ENCODE measurements at places on chromosomes 12 and 14.

DNA sequence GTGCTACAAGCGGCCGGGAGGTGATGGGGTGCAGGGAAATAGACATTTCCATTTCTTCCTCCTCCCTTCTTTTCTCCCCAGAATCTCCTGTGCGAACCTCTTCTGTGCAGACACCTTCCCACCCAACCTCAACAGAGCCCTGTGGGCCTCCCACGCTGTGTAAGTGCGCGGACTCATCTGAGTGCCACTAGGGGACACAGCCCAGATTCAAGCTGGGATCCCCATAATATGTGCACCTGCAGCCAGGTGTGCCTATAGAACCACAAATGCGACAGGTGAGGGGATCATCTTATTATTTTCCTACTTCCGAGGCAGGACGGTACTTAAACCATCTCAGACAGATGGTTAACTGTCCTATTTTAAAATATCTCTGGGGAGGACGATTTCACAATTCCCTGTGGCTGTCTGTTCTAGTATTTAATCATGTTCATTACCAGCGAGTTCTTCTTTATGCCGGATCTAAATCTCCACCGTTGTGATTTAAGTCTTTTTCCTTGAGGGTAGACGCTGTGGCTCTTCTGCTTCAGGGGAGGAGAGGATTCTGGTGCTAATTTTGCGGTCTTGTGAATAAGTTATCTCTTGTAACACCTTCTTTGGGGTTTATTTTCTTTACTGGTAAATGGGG lies 17.2 kb upstream of the CACNA1C start:
- DNase-seq = no peak

DNA sequence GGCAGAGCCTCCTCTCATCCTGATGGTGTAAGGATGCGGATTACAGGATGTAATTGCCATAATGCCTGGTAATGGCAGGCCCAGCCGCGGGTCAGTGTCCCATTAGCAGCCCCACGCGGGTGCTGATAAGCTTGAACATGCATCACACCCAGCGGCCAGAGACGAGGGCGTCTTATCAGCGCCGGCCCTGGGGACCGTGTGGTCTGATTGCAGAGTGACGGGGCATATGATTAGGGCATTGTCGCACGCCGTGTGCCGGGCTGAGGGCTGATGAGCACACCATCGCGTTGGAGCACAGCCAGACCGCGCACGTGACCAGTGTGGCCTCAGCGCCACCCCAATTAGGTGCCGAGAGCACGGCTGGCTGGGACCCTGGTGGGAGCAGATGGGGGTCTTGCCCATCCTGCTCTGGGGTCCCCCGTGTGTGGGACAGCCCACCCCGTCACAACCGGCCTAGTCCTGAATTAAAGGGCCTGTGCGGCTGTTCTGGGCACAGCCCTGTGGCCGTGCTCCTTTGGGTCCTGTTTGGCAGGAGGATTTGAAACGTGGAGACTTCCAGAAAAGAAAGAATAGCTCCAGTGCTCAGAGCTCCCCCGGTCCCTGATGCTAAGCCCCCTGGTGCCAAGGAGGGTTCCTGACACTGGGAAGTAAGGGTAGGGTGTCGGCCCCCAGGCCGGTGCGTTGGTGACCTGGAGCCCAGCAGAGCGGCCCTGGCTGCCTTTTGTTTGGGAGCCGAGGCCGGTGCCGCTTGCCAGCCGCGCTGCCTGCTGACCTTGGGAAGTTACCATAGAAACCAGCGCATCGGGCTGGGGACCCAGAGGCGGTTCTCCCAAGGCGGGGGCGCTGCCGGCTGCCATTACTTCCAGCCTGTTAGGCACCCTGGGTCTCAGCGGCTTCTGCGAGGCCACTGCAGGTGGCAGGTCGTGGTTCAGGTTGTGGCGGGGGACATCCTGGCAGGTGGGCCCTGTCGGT lies 20.7 kb downstream of the KIF26A start:
- DNase-seq = no peak

GRCh38 chr12:66025477-66025876 lies 105.1 kb downstream of the LLPH start:
- no peak for DNase-seq

GRCh38 chr12:7602277-7602676 lies 63.4 kb downstream of the APOBEC1 start:
- DNase-seq = no peak

GRCh38 chr12:818733-819132 lies 66.4 kb downstream of the WNK1 start:
- no peak for DNase-seq

- no peak for DNase-seq
These were observed 223.2 kb downstream of the RERGL start for GRCh38 chr12:17866802-17867201.

DNA sequence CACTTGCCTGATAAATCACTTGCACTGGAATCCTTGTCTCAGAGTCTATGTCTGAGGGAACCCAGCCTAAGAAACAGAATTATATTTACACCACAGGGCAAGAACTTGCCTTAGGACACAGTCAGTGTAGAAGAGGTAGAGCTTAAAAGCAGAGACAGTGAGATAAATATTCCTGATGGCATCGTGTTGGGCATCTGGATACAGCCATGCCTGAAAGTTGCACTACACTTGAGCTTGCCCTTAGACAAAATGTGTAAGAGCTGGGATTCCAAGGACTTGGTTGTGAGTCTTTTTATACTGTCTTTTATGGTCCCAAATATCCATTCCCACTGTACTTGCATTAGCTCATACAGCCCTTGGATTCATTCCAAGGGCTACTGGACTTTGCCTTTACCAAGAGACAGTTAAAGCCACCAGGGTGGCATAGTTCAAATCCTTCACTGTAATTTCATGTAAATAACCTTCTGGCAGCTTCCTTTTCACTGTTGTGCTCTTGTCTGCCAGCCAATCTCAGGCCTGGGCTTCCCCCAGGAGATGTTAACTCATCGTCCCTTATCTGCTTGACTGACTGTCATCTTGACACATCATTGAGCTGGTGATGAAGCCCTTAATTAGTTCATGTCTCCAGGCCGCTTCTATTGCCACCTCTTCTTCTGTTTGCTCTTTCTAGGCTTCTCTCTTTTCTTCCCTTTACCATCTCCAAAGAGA lies 577.9 kb upstream of the TBX3 start:
- DNase-seq = no peak

GRCh38 chr12:78036874-78037273 lies 206.2 kb downstream of the NAV3 start:
- no peak for DNase-seq

- no peak for DNase-seq
These were observed 226.7 kb upstream of the NAV3 start for GRCh38 chr12:77603946-77604345.

GRCh38 chr12:120066341-120066740 lies 50.2 kb downstream of the RAB35 start:
- DNase-seq = no peak

DNA sequence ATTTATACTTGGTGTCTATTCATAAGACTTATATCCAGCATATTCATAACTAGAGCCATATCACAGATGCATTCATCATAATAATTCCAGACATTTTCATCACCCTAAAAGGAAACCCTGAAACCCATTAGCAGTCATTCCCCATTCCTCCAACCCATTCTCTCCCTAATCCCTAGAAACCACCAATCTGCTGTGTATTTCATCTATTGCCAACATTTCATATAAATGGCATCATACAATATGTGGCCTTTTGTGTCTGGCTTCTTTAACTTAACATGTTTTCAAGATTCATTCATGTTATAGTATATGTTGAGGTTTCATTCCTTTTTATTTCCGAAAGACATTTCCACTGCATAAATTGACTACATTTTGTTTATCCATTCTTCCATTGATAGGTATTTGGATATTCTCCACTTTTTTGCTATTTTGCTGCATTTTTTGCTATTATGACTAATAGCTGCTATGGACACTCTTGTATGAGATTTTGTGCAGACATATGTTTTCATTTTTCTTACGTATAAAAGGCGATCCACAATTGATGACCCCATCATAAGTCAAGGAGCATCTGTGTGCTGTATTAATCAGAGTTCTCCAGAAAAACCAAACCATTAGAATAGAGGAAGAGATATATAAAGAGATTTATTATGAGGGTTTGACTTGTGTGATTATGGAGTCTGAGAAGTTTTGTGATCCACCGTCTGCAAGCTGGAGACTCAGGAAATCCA lies 5.1 kb upstream of the OAS2 start:
- no peak for DNase-seq

DNA sequence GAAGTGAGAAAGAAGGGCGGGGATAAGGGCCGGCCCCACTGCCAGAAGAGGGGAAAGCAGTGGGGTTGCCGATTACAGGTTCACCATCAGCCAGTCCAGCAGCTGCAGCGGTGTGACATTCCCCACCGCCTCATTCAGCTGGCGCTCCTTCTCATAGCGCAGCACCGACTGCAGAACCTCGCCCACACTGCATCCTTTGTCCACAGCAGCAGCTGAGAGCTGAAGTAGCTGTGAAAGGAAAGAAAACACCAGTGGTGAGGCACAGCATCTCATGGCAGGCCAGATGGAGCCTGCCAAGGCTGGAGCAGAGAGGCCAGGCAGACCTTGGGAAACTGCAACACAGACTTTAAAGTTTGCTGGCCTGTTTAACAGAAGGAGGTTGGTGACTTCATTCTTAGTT lies 33.2 kb downstream of the AKAP3 start:
- no peak for DNase-seq

GRCh38 chr14:54209511-54210250 lies 187.1 kb upstream of the CDKN3 start:
- DNase-seq = no peak

- DNase-seq = no peak
These were observed 324 bp downstream of the POLE start for GRCh38 chr12:132686825-132687210.

DNA sequence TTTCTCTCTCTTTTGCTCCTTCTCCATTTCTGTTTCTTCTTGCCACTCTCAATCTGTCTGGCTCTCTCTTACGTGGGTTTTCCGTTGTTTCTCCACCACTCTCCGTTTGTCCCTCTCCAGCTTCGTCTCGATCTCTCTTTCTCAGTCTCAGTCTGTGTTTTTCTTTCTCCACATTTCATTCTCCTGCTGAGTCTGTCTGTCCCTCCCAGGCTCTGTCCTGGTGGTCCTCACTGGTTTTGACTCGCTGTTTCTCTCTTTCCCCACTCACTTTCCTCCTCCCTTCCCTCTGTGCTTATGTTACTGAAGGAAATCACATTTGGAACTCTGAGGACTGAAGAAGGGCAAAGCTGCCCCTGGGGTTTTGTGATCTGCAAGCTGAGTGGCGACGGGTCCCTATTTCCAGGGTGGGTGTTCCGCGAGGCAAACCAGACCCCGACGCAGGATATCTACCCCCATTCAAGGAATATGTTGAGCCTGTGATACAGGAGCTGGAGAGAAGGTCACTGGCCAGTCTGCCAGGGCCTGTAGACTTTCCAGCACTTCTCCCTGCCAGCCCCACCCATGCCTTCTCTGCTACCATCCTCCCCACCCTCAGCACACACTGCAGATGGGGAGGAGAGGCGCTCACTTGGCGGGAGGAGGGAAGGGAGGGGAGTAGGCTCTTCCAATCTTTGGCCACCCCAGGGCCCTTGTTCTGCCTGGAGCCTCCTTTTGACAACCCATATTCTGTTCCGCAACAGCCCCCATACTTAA lies 102.7 kb upstream of the MAP1LC3B2 start:
- no peak for DNase-seq

GRCh38 chr12:47205532-47206449 lies 126.0 kb upstream of the AMIGO2 start:
- no peak for DNase-seq

DNA sequence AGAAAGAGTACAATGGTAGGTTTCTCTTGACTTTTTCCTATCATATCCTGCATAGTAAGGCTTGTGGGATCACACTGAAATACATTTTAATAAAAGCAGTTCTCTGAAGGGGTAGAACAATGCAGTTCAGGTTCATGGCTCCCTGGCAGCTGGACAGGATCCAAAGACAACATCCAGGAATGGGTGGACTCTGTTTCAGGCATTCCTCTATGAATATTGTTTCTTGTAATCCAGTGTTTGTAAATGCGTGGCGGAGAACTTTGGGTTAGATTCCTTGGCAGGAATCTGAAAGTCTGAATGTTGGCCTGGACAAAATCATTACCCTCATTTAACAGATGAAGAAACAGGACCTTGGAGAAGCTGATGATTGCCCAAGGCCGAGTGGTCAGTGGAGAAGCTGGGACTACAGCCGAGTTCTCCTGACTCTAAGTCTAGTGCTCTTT lies 43.5 kb downstream of the SYNE2 start:
- DNase-seq = no peak

GRCh38 chr12:76226397-76226796 lies 121.8 kb downstream of the BBS10 start:
- DNase-seq = no peak

GRCh38 chr12:52515927-52516831 lies 4.0 kb downstream of the KRT5 start:
- no peak for DNase-seq

DNA sequence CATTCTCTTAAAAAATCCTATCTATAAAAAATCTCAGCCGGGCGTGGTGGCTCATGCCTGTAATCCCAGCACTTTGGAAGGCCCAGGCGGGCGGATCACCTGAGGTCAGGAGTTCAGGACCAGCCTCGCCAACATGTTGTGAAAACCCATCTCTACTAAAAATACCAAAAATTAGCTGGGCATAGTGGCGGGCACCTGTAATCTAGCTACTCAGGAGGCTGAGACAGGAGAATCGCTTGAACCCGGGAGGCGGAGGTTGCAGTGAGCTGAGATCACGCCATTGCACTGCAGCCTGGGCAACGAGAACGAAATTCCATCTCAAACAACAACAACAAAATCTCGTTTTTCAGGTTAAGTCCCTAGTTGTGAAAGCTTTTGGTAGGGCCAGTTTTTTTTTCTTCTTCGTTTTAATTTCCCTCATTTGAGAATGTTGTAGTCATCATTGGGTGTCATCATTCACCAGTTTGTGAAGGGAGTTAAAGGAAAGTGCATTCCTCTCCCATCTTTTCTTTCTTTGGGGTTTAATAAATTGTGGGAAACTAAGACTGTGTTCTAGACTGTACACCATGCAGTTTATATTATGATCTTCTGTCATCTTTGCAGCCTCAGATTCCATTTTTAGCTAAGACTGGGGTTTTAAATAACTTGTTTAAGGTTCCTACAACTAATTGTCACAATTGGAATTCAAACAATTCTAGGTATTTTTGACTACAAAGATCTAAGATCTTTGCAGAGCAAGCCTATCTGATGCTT lies 23.9 kb downstream of the MDM2 start:
- no peak for DNase-seq

DNA sequence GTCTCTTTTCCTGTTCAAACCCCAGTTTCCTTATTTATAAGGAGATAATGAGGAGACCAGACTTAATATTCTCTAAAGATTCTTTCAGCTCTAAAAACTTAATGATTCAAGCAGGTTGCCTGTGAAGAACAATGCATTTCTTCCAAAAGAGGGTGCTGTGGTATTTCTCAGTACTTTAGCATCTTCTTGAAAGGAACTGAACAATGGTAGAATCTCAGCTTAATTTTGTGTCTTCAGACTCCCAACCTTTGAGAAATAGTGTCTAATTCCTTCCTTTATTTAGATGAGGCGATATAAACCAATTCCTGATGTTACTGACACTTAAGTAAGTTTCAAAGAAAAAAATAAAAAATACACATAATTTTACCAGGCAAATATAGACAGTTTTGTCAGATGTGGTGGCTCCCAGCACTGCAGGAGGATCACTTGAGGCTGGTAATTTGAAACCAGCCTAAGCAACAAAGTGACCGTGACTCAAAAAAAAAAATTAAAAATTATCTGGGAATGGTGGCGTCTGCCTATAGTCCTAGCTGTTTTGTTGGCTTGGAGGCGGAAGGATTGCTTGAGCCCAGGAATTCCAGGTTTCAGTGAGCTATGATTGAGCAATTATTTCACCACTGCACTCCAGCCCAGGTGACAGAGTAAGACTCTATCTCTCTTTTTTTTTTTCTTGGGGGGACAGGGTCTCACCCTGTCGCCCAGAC lies 76.9 kb upstream of the PSMA6 start:
- DNase-seq = no peak

GRCh38 chr12:53176750-53177149 lies 3.8 kb upstream of the ZNF740 start:
- DNase-seq = no peak

All from stimulated activated CD4-positive, alpha-beta T cell treated with anti-CD3 and anti-CD28 coated beads, TNF-alpha, amount 100 ng/mL, for 48 hours (primary cell).